ENCODE measurements at places on chromosomes 2 and 18.

DNA sequence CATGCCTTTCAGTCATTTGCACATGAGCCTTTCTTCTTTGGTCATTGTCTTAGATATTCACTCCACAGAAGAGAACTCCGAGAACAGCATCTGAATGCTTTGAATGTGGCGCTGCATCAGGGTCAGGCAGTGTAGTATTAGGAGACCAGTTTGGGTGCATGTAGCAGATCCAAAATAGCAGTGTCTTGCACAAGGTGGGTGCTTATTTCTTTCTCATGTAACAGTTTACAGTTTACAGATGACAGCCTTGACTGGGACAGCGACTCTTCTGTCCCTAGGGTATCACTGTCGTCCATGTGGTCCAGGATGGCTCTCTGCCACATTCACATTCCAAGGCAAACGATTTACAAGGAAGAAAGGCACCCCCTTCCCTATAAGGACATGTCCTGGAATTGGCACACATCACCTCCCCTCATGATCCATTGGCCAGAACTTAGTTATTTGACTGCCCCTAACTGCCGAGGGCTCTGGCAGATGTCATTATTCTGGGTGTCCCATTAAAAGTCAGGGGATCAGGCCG, 101.0 kb downstream of the STPG4 start:
- no peak for DNase-seq

DNA sequence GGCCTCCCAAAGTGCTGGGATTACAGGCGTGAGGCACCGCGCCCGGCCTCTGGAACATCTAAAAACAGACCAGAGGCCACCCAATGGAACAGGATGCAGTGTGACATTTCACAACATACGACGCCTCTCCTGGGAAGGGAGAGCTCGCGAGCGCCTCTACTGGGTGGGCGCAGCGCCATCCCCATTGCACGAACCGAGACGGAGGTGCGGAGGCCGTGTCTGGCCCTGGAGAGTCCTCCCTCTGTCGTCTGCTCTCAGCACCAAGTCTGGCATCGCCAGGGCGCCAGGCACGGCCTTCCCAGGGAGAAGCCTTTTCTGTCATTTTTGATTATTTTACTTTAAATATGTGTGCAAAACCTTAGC, 9.4 kb upstream of the GBX2 start:
- no peak for DNase-seq

GRCh38 chr2:109582928-109583895, 30.6 kb downstream of the SEPTIN10 start:
- no peak for DNase-seq

GRCh38 chr2:152513681-152514080, 178.7 kb downstream of the FMNL2 start:
- no peak for DNase-seq

All from LNCaP clone FGC (cell line).